Testis (tissue), 5 donors: ENCODE measurements at places on chromosomes 2 and 18.

DNA sequence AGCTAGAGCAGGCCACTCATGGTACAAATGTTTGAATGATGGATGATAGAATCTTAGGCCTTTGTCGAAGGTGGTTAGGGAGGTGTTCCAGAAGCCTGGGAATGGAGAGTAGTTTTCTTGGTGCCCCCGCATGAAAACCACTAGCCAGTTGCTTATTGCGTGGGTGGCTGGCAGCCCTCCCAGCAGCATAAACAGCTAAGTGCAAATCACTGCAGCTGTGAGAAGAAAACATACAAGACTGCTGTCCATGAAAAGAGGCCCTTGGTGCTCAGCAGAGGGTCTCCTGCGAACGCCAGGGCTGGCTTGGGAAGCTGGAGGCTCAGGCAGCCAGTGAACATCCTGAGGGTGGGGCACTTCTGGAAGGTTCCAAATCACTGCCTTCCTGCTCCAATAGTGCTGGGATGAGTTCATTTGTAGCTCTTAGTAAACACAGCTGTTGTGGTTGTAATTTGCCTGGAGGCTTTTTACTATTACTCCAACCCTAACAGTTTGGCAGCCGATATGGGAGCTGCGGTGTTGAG lies 118.8 kb downstream of the MGAT5 start:
- DNase-seq = peak; percentile 46

DNA sequence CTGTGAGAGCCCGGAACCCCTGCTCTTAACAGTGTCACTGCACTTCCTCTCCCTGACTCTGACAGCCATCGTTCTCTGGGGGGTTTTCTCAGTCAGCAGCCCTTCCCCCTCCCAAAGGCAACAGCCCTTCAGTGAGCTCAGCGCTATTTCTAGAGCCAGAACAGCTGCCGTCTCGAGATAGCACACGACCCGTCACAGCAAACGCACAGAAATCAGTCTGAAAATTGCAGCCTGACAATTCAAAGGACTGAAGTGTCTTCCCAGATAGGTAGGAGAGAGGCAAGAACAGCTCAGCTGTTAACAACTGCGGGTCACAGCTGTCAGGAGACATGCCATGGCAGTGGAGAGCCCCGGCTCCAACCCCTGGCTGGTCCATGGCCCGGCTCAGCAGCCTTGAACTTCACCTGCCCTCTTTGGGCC lies 45.4 kb downstream of the ST8SIA5 start:
- no peak for DNase-seq

- no peak for DNase-seq
These were observed 89.2 kb upstream of the LRATD1 start for GRCh38 chr2:14543284-14543683.

DNA sequence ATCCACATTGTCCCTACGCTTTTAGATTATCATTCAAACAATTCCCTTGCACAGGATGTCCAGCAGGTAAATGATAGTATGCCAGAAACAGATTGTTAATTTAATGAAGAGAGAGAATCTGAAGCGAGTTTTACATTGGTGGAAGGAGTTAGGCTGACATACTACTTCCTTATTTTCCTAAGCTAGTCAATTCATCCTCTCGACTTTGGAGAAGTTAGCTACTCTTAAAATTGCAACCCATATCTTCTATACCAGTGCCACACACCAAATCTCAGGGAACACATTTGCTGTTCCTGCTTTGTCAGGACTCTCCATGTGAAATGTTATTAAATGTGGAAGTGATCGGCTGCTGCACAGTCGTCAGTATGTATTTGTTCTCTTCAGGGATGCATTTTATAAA lies 249.2 kb downstream of the NAPG start:
- no peak for DNase-seq

DNA sequence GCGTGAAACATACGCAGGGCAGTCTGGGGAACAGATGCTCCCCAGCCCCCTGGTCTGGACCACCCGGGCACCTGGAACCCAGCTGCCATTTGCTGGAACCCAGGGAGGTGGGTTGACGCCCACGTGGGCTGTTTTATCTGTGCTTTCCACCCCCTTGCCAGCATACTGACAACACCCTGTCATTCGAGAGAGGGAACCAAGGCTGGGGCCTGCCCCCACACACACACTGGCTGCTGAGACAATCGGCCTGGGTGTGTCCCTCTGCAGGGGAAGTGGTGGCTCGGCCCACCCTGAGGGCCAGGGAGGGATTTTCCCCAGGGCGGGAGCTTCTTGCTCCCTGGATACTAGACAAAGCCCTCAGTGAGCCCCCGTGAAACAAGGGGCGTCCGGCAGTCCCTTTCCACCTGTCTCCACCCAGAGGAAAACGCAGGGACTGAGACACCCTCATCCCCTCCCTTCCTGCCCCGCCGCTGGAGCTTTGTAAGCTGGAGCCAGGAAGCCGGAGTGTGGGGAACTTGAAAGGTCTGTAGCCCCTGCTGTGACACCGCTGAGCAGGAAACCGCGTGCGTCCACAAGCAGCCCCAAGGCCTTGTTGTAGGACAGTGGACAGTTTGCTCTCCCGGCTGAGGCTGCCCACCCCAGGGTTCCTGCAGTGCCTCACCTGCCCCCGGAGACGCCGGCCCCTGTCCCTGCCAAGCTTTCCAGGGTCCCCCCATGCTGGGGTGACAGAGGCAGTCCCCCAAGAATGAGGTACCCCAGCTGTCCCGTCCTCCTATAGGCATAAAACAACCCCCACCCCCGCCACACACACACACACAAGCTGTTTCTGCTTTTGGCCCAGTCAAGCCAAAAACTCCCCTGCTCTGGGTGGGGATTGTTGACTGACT lies 14.1 kb upstream of the KLF11 start:
- DNase-seq = no peak

DNA sequence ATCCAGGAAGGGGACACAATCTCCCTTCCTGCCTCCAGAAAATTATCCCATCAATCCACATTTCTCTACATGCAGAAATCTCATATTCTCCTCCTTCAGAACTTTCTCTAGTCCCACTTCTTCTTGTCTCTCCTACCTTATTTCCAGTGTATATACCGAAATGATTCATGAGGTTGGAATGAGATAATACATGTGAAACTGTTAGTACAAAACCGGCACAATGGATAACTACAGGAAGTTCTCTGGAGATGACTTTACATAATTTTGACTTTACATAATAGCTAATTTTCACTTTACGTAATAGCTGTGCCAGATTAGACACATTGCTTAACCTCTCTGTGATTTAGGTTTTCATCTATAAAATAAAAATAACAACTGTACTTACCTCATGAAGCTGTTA lies 801.3 kb downstream of the ERBB4 start:
- DNase-seq = no peak

- no peak for DNase-seq
These were observed 62.7 kb downstream of the ZCCHC2 start for GRCh38 chr18:62585274-62586150.

DNA sequence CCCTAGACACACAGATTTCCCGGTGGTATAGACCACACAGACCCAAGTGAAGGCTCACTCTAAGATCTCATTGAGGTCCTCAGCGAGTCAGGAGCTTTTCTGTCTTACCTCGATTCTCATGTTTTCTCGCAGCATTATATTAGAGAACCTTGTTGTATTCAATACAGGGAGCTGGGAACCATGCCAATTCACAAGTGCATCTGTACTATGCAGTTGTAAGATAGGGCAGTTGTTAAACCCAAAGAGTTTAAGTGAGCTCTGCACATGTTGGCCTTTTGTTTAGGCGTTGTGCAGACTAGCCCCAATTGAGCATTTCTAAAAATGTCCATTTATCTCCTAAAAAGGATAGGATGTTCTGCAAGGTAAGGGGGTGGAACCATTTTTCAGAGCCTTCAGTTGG lies 59.6 kb downstream of the FEZ2 start:
- no peak for DNase-seq

- DNase-seq = no peak
These were observed 189.8 kb downstream of the NCK2 start for GRCh38 chr2:105934467-105934866.

GRCh38 chr18:407191-407590 lies 93.3 kb downstream of the COLEC12 start:
- no peak for DNase-seq

GRCh38 chr2:59206361-59206760 lies 965.2 kb upstream of the FANCL start:
- DNase-seq = no peak

- no peak for DNase-seq
These were observed 81.9 kb upstream of the COL5A2 start for GRCh38 chr2:189261431-189261841.

- no peak for DNase-seq
These were observed 358.5 kb downstream of the ALK start for GRCh38 chr2:29562896-29563295.

DNA sequence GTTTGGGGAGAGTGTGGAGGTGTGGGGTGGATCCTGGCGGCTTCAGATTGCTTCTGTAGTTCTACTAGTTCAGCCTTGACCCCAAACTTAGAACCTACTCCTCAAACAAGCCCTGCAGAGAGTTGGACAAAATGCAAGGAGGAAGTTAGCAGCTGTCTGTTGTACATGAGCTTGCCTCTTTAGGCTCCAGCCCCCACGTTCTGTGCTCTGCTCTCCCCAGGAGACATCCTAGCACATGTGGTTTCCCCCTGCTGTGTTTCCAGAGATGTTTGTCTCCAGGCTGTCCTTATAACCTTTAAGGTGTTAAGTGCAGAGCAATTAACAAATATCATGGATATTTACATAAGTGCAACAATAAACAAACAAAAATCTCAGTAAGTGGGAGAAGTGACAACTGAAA lies 111.1 kb downstream of the ACOXL start:
- no peak for DNase-seq

DNA sequence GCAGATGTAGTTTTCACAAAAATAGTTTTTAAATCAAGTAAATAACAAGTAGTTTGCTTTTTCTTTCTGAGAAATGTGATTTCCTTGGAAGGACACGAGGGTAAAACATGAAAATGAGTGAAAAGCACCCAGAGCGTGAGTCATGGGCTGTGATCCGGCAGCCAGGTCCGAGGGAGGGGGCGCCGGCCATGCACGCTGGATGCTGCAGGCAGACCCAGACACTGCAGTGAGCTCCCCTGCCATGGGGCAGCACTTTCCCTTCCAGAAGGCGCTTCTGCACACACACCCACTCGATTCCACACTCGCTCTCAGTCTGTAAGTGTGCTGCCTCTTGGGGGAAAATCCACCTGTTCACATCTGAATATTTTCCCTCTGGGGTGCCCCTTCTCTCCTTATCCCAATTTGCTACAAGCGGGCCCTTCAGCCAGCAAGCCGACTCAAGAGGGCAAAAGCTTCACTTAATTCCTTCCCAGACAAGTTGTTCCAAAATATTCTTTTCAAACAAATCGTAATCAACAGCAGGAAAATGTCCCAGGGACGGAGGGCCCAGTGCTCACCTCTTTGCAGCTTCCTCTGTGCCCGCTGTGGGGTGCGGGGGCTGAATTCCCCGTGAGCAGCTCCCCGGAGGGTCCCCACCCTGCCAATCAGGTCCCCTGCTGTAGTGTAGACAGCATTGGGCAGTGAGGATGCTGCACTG lies 87.0 kb upstream of the ID2 start:
- no peak for DNase-seq

DNA sequence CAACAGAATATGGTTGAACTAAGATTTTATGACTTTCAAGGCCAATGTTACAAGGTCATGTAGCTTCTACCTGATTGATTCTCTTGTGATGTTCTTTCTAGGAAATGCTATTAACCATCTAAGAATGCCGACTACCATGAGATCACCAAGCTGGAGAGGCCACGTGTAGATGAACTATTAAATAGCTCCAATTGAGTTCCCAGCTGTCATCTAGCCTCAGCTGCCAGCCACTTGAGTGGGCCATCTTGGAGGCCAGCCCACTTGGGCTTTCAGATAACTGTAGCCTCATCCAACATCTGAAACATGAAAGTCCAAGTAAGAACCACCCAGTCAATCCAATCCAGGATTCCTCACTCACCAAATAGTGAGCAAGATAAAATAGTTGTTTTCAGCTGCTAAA lies 376.9 kb upstream of the TMEFF2 start:
- no peak for DNase-seq

DNA sequence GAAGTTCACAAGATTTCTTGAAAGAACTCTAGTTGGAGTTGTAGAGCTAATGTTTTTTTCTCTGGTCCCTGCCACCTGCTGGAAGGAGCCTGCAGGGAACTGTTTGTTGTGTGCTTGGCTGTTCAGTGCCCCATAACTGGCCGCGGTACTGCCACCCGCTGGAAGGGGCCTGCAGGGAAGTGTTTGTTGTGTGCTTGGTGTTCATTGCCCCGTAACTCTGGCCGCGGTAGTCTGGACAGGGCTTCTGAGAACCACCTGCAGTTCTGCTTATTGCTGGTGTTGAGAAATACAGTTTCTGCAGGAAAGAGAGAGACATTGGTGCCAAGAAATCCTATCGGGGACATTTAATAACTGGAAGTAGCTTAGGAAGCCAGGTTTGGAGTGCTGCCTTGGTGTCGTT lies 58.1 kb downstream of the AGAP1 start:
- peak; percentile 71 for DNase-seq

DNA sequence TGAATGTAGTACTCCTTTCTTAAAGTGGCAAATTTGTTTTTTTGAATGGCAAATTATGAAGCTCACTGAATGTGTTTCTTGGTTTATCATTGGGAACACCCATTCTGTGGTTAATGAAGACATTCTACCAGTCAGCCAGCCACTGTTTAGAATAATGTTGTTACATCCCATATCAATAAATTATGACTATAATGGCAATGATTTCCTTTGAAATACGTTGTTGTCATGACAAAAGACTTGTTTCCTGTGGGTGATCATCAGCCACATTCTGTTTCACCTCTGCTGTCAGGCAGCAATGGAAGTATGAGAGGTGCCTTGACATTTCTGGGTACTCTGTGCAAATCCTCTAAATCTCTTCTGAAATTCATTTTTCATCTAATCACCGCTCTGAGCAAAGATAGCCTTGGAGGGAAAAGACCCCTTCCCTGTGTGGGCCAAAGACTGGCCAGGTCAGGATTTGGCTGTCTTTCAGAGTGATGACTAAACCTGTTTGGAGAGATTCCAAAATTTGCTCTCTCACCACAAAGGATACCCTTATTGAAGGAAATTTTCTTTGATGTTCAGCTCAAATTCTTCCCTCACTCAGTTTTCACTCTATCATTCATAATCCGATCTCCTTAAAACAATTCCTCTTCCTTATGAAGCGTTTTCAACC lies 869.2 kb downstream of the BCL11A start:
- no peak for DNase-seq

DNA sequence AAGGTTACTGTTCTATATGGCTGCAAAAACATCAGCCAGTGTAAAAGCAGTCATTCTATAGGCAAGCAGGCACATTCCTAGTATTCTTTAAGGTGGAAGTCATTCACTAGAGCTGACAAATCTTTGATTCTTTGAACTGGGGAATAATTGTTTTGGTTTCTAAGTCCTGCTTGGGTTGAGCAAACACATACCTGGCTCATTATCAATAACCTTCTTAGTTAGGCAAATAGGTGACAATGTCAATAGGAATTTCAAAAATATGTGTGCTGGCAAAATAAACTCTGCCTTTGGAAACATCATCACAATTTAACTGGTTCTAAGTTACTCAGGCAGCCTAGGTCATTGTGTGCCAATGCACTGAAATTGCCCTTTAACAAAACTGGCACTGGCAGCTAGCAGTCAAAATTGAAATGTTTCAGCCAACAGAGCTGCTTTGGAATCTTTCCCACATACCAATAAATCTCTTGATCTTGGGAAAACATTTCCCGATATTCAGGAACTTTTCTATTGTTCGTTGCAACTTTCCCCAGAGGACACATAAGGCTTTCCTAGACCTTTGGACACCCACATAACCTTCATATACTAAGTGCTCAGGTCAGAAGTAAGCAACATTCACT lies 402.0 kb upstream of the MMADHC start:
- no peak for DNase-seq
